ENCODE measurements at places on chromosomes 1 and 21.

DNA sequence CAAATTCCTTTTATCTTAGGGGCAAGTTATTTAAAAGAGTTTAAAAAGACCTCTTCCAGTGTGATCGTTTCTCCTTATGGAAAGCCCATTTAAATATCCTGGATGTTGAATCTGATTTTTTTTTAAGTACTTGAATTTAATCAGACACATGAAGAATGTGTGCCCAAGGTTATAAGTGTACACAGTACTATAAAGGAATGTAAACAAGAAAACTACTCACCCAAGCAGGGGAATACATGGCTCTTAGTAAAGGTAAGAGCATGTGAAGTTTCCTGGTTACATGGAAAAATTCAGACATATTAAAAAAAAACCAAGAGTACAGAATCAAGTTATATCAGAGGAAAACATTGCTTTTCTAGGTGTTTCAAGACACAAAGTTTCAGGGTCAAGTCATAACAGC lies 546.9 kb downstream of the MATN1 start:
- no peak for DNase-seq

DNA sequence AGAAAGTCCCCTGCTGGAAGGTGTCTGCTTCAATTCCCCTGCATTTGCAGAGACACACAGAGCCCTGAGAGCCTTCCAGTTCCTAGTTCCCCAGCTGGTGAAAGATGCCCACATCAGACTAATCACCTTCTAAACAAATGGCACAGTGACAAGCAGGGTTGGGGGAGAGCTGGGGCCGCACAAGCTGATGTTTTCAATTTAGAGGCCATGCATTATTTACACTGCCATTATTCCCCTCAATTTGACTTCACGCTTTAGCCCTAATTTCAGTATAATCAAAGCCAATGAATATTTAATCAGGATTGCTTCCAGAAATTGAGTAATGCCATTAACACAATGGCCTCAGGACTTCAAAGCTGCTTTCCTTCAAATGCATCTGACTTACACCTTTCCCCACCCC lies 81.5 kb downstream of the BEND5 start:
- DNase-seq: no peak

- DNase-seq: no peak
Measured at GRCh38 chr1:147613506-147613905, 56.8 kb downstream of the ACP6 start.

- DNase-seq: no peak
Measured at GRCh38 chr1:211604548-211604947, 25.6 kb upstream of the SLC30A1 start.

DNA sequence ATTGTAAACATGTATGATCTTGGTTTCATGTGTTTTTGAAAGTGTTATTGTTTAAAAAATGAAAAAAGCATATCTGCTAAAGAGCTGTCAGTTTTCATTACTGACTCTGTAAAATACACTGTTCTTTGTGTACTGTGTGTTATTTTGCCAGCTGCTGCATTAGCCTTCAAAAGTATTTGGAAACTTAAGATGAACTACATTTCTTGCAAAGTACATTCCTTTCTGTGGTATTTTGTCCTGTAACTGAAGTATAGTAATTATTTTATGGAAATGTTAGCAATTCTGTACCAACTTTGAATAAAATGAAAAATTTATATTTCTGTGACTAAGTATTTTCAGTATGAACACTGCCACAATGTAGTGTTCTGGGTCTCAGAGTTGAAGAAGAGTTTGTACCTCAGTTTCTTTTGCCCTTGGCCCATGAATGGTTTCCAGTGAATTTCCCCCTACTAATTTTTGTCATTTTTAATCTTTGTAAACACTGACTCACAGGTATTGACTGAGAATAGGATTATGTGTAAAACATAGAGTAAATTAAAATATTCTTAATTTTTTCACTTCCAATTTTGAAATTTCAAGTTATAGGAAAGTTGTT lies 32.7 kb downstream of the MRPS6 start:
- DNase-seq: no peak

DNA sequence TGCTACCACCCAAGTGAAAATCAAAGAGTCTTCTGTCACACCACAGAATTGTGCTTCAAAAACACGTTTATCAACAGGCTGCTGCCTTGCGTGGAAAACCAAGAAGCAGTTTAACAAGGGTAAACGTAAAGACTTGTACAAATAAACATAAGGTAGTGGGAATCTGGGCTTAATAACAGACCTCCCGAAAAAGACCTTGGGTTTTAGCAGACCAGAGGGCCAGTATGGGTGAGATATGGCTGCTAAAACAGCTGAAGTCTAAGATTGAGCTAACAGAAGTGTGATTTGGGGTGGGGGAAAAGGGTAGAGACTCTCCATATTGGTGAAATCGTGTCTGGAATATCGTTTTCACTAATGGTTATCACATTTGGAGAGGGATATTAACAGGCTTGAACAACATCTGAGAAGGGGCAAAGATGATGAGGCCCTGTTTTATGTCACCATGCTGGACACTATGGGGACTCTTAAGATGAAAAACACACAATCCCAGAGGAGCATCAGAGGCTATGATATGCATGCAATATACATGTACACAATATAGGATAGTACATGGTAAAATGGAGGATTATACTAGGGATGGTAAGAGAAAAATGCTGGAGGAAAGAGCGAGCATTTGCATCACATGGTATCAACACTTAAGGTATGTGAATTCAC lies 1.4 kb downstream of the MOV10 start:
- no peak for DNase-seq

DNA sequence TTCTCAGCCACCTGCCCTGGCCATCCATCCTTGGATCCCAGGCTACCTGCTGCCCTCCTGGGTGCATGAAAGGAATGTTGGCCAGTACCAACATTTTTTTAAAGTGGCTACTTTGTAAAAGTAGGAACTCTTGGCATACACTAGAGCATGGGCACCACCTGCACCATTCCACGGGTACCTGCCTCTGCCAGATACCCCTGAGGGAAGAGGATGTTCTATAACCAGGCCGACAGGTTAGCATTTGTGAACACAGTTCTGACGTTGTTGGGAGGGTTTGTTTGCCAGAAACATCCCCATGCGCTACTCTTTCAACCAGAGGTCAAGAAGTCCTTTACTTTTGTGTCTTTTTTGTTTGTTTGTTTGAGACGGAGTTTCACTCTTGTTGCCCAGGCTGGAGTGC lies 43.0 kb downstream of the EVA1C start:
- no peak for DNase-seq

DNA sequence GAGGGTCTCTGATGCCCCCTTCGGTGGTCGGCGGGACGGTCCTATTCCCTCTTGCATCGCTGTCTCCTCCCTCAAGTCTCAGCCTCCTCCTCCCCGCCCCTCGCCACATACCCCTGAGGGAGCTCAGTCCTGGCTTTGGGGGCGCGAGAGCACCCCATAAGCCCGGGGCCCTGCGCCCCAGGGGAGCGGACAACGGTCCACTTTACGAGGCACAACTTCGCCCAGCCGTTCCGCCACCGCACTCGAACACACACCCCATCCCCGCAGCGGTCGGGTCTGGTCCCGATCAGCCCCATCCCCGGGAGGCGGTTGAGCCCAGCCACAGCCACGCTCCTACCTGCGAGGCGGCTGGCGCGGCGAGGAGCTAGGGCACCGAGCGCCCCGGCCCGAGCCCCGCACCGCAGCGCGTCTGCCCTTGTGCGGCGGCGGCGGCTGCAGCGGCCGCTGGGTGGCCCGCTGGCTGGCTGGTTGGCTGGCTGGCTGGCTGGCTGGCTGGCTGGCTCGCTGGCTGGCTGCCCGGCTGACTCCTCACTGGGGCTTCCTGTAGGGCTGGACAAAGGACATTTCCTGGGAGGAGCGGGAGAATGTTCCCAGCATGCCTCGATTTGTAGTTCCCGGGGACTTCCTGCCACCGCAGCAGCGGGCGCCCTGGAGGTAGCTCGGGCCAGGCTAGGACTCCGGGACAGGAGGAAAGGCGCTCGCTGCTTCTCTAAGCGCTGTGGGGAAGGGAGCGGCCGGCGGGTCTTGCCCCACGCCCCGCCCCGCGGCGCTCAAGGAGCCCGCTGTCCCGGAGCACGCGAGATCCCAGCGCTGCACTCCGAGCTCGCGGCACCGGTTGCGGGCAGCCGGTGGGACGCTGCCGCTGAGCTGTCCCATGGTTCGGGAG lies at the start of gene ZNF697:
ZNF697 (minus strand) TSS at position 533 of the 886 bp plus-strand sequence. CDS start 22,166 bp downstream, outside the sequence.
- peak; percentile 89 for DNase-seq

- DNase-seq: no peak
Measured at GRCh38 chr21:35377505-35378090, 328.5 kb upstream of the RUNX1 start.

DNA sequence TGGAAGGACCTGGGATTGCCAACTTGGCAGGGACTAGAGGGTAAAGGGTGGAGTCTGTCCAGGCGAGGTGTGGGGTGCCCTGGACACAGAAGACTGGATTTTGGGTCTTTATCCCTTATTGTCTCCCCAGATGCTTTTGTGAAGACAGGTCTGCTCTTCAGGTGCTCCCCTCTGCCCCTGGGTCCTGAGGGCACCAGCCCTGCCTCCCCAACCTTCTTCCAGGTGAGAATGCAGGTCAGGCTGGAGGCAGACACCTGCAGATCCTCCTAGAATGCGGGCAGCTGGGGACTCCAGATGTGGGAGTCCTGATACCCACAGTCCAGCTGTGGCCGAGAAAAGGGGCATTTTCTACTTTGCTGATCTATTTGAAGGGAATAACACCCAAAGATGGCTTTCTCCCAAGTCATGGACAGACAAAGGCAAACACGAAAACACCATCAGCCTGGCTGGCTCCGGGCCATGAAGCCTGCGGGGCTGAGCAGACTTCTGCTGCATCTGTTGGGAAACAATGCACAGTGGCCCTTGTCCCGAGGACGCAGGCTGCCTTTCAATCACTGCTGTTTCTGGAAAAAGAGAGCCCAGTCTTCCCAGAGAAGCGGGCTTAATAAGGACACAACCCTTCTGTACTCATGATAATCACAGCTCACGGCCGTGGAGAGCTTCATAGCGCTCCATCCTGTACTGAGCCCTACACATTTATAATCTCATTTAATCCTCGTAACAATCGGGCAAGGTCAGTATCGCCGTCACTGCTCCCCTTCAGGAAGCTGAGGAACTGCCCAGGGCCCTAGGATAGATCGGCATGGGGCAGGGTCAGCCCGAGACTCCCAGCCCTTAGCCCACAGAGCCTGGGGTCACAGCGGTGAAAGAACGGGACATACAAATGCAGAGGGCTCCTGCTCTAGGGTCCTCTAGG lies 62.0 kb upstream of the ABCG1 start:
- no peak for DNase-seq

- DNase-seq: no peak
Measured at GRCh38 chr21:37945036-37945435, 28.8 kb upstream of the KCNJ6 start.

DNA sequence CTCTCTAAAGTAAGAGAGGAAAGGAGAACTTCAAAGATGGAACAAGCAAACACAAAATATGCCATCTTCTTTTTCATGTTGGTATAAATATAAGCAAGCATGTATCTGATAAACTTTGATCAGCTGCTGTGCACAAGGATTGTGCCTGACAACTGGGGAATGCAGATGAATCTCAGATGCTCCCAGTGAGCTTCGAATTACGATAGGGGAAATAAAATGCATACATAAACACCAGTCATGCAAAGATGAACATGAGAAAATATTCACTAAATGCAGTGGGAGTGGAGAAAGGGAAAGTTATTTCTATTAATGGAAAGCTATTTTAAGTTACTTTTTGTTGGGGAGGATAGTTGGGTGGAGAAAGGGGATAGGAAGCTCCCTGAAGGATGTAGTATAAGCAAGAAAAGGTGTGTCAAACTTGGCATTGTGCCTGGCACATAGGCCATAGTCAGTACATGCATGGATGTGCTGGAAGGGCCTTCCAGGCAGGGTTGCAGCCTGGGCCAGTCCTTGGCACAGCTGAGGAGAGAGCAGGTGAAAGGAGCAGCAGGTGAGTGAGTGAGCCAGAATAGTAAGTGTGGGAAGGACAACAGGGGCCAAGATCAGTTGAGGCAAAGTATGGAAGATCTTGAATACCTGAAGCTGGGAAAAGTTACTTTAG lies 57.8 kb upstream of the PGD start:
- no peak for DNase-seq

DNA sequence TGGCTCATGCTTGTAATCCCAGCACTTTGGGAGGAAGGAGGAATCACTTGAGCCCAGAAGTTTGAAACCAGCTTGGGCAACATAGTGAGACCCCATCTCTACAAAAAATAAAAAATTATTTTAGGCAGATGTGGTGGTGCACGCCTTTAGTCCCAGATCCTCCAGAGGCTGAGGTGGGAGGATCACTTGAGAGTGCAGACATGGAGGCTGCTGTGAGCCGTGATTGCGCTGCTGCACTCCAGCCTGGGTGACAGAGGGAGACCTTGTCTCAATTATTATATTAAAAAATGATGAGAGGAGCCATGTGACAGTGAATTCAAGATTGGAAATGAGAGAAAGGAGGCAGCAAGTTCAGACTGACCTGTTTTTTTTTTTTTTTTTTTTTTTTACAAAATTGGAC lies 282.3 kb downstream of the ZP4 start:
- DNase-seq: no peak

DNA sequence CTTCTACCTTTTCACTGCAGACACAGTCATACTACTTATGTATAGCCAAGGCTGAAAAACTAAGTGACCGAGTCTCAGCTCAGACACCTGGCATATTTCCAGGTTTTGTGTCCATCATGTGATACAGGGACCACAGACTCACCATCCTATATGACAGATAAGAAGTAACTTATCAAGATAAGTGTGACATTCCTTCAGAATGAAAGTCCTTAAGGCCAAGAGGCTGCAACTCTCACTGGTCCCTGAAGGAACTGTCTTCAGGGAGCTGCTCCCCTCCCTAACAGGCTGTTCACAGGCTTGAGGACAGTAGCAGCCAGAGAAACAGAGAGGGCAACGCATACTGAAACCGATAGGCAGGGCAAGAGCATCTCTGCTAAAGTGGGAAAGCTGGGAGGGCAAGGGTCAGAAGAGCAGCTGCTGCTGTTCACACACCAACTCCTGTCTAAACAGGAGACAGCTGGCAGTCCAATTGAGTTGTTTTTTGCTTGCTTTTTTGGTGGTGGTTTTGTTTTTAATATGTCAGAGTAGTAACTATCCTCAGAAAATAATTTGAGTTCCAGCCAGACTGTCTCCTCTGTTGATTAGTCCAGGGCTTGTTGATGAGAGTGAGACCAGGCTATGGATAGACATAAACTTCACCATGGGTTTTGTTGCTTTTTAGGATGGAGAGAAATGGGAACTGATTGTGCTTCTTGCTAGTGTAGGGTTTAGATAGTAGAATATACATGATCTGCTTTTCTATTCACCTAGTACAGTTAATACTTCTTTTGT lies 67.7 kb downstream of the MACF1 start:
- no peak for DNase-seq

GRCh38 chr1:58823481-58824010 lies 39.7 kb upstream of the JUN start:
- no peak for DNase-seq

DNA sequence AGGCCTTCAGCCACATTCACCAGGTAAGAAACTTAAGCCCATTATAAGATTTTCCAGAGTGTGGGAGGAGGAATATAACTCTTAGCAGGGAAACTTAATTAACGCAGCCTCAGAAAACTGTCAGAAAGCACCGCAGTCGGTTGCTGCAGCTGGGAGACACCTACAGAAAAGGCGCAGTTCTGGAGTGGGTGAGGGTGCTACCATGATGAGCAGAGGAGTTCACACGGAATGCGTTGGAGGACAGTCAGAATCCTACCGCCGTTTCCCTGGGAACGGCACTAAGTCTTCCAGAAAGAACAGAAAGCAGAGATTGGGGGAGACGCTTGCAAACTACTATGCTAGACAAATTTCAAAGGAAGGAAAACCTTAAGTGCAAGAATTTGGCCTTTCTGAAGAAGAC lies 6.4 kb downstream of the ACTN2 start:
- DNase-seq: no peak
